ENCODE measurements at places on chromosomes 11 and 22.
A peak's percentile ranks its signal among the peaks of the same experiment; 100 is the strongest.

- H3K4me1 ChIP-seq: peaks cover 2% of the 10 kb centered on the region
- no peak overlapping the region for H3K27ac ChIP-seq
- peaks cover 2% of the 10 kb centered on the region for H3K36me3 ChIP-seq
These were observed 47.5 kb upstream of the RASSF10 start for GRCh38 chr11:12961615-12962014.

GRCh38 chr11:132106096-132106982 lies 735.9 kb downstream of the NTM start:
- no peak for DNase-seq
- H3K27ac ChIP-seq: no peak overlapping the region
- no peaks in the 10 kb centered on the region for H3K27me3 ChIP-seq
- H3K4me3 ChIP-seq: no peak overlapping the region

- no peak for DNase-seq
- peaks cover 57% of the 10 kb centered on the region for H3K27me3 ChIP-seq
- no peak overlapping the region for H3K27ac ChIP-seq
- no peaks in the 10 kb centered on the region for H3K4me1 ChIP-seq
These were observed 345.3 kb upstream of the NCAM1 start for GRCh38 chr11:112615891-112616290.

GRCh38 chr11:71568704-71569349 lies 3.5 kb downstream of the KRTAP5-10 start:
- DNase-seq: no peak
- peaks cover 8% of the 10 kb centered on the region for H3K36me3 ChIP-seq
- H3K27ac ChIP-seq: no peak overlapping the region
- peaks cover 57% of the 10 kb centered on the region for H3K27me3 ChIP-seq
- no peak overlapping the region for H3K4me3 ChIP-seq

DNA sequence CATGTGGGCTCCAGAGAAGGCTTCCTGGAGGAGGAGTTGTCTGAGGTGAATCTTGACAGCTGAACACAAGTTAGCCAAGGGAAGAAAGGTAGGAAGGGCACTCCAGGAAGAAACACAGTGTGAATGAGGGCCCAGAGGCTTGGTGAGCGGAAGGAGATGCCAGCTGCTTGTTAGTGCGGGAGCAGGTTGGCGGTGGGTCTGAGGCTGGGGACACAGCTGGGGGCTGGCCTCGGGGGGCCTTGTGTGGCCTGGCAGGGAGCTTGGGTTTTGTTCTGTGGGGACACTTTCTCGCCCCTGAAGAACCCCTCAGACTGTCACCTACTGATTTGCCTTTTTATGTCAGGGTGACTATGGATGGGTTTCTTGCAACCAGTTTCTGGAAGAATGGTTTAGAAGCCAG lies 160.0 kb downstream of the ST3GAL4 start:
- H3K27ac ChIP-seq: peak overlapping the region; percentile 68
- H3K4me1 ChIP-seq: peaks cover 2% of the 10 kb centered on the region
- H3K36me3 ChIP-seq: no peaks in the 10 kb centered on the region
- H3K27me3 ChIP-seq: peaks cover 83% of the 10 kb centered on the region
- no peak overlapping the region for H3K4me3 ChIP-seq

- H3K4me1 ChIP-seq: peaks cover 4% of the 10 kb centered on the region
- peaks cover 21% of the 10 kb centered on the region for H3K27me3 ChIP-seq
- no peak overlapping the region for H3K4me3 ChIP-seq
- no peak overlapping the region for H3K27ac ChIP-seq
- no peaks in the 10 kb centered on the region for H3K36me3 ChIP-seq
These were observed 23.6 kb upstream of the RNASEH2C start for GRCh38 chr11:65744026-65744698.

DNA sequence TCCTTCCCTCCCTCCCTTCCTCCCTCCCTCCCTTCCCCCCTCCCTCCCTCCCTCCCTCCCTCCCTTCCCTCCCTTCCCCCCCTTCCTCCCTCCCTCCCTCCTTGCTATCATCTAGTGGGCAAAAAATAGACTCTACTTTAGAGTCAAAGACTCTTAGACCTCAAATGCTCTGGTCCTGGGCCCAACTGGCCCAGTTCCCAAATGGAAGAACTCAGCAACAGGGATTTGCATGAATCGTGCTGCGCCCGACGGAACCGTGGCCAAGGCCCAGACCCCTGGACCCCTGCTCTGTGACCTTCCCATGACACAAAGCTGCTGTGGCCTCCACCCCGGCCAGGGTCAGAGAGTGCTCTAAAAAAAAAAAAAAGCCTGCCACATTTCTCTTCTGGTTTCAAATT lies 97.4 kb downstream of the WNT7B start:
- no peaks in the 10 kb centered on the region for H3K4me1 ChIP-seq
- H3K36me3 ChIP-seq: no peaks in the 10 kb centered on the region
- DNase-seq: no peak
- peaks cover 66% of the 10 kb centered on the region for H3K27me3 ChIP-seq
- no peak overlapping the region for H3K27ac ChIP-seq

DNA sequence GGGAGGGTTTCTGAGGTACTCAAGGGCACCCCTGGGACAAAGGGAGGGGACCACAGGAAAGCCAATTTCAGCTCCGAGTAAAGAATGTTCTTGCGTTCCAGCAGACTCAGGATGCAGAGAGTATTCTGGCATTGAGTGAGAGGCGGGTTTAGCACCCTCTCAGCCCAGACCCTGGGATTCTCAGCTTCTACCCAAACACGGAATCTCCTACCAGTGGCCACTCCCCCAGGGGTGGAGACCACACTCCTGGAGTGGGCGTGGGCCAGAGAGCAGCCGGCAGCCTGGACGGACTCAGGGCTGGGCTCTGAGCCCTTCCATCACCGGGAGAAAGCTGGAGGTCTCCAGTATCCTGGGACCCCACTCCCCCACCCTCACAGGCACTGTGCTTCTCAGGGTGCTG lies 26.1 kb upstream of the TTLL12 start:
- H3K4me1 ChIP-seq: peaks cover 6% of the 10 kb centered on the region
- peaks cover 8% of the 10 kb centered on the region for H3K27me3 ChIP-seq
- peaks cover 3% of the 10 kb centered on the region for H3K36me3 ChIP-seq

GRCh38 chr11:46658259-46658658 lies 40.9 kb downstream of the ATG13 start:
- no peak for DNase-seq
- no peak overlapping the region for H3K4me3 ChIP-seq
- no peaks in the 10 kb centered on the region for H3K4me1 ChIP-seq
- peak overlapping the region; percentile 57 for H3K27ac ChIP-seq

DNA sequence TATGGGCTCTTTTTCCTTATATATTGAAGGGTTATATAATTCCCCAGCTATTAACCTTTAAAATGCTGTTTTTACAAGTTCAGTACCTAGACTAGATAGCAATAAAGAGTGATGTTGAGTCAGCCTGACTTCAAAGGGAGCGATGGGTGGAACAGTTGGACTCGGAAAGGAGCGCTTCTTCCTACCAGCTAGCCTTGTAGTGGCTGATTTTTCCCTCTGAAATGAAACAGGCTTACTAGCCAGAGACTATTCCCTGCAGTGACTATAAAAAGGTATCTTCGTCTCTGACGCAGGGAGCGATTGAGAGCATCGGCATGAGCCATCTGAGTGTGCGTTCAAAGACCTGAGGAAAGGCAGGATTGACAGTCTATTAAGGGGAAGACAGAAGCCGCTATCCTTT lies 66.0 kb upstream of the GRAMD1B start:
- H3K4me1 ChIP-seq: peaks cover 10% of the 10 kb centered on the region
- H3K4me3 ChIP-seq: no peak overlapping the region
- no peak for DNase-seq
- H3K36me3 ChIP-seq: peaks cover 13% of the 10 kb centered on the region
- H3K27me3 ChIP-seq: peaks cover 60% of the 10 kb centered on the region

DNA sequence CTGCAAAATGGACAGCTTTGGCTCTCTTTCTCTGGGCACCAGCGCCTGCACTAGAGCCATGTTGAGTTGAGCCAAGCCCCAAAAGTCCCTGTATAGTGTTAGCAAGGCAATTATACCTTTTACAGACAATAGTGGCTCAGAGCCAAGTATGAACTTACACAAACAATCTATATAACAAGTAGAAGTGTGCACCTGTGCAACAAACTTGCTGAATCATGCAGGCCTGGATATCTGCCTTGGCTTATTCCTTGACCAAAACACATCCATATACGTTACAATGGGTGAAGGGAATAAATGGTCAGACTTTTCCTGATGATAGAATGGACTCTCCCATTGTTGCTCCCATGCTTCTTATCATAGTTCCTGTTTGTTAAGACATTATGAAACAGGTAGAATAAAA lies 3.8 kb upstream of the OR52I2 start:
- H3K27me3 ChIP-seq: peaks cover 52% of the 10 kb centered on the region
- DNase-seq: no peak
- H3K36me3 ChIP-seq: peaks cover 1% of the 10 kb centered on the region
- no peak overlapping the region for H3K4me3 ChIP-seq

DNA sequence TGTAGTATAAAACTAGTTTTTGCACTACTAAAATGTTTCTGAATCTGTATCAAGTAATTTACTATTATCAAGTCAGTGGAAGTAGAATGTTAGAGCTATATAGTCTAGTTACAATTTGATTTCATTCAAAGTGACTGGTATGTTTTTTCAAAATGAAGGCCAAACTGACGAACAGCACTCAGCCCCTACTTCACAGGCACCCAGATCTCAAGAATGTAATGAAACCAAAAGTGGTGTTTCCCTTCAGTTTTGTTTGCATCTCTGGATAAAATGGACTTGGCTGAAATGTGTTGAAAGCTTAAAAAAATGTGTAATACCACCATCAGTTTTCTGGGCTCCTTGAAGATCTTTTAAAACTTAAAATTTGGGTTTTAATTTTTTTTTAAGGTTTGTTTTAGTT lies 46.4 kb downstream of the QSER1 start:
- H3K27me3 ChIP-seq: no peaks in the 10 kb centered on the region
- H3K36me3 ChIP-seq: peaks cover 7% of the 10 kb centered on the region
- no peak for DNase-seq
- peaks cover 6% of the 10 kb centered on the region for H3K4me1 ChIP-seq
- no peak overlapping the region for H3K27ac ChIP-seq

GRCh38 chr11:92424281-92424680 lies 199.7 kb downstream of the FAT3 start:
- no peak overlapping the region for H3K27ac ChIP-seq
- H3K4me3 ChIP-seq: no peak overlapping the region
- no peaks in the 10 kb centered on the region for H3K4me1 ChIP-seq

GRCh38 chr11:64461081-64461480 lies 102.1 kb downstream of the RPS6KA4 start:
- H3K4me1 ChIP-seq: peaks cover 4% of the 10 kb centered on the region
- H3K27me3 ChIP-seq: peaks cover 23% of the 10 kb centered on the region
- H3K4me3 ChIP-seq: no peak overlapping the region
- DNase-seq: no peak
- peaks cover 3% of the 10 kb centered on the region for H3K36me3 ChIP-seq
- H3K27ac ChIP-seq: no peak overlapping the region

DNA sequence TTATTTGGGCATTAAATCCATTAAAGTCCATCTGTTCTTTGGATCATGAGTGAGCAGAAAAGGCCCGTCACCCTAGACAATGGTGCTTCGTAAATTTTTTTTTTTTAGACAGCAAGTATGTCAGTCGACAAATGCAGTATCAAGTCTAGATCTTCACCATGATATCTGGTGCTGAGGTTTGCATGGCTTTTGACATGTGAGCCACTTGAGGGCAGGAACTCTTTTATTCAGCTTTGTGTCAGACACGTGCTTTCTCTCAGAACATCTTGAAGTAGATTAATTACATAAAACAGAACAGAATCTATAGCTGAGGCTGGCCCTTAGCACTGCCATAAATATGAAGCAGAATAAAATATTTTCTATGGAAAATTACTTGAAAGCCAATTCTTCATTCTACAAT lies 62.9 kb upstream of the CARD18 start:
- DNase-seq: no peak
- H3K4me3 ChIP-seq: peak overlapping the region; percentile 41
- H3K27me3 ChIP-seq: no peaks in the 10 kb centered on the region
- no peaks in the 10 kb centered on the region for H3K36me3 ChIP-seq
- H3K4me1 ChIP-seq: peaks cover 13% of the 10 kb centered on the region

- H3K27ac ChIP-seq: no peak overlapping the region
- H3K27me3 ChIP-seq: peaks cover 20% of the 10 kb centered on the region
- DNase-seq: no peak
These were observed 46.7 kb downstream of the MEI1 start for GRCh38 chr22:41745968-41746367.

- H3K27ac ChIP-seq: peak overlapping the region; percentile 75
- DNase-seq: no peak
- peaks cover 21% of the 10 kb centered on the region for H3K4me1 ChIP-seq
- H3K36me3 ChIP-seq: peaks cover 5% of the 10 kb centered on the region
These were observed 601 bp upstream of the LRP4 start for GRCh38 chr11:46918788-46919513.

DNA sequence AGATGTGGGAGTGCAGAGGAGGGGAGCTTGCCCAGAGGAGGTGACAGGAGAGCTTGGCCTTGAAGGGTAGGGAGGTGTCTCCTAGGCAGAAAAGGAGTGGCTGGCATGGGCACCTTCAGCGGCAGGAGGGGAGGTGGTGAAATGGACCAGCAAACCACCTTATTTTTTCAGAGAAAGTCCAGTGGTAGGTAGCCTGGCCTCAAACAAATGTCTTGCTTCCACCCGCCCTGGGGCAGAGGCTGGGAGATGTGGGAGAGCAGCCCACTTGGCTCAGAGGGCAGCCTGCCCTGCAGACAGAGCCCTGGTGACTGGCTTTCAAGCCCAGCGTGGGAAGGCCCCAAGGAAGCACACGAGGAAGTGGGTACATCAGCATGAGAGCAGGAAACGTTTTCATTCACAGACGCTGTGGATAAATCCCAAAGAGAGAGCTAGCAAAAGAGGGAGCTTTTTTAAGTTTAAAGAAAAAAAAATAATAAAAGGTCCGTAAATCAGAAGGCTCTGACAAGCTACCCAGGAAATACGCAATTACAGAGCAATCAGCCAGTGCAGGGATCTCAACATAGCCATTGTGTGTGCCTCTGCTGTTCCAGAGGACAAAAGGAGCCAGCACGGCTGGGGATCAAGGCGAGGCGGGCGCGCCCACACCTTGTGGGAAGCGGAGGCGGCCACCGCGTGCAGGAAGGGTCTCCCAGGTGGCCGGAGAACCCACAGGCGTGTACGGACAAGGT lies 238.7 kb upstream of the PLET1 start:
- H3K36me3 ChIP-seq: no peaks in the 10 kb centered on the region
- peaks cover 21% of the 10 kb centered on the region for H3K27me3 ChIP-seq
- H3K4me3 ChIP-seq: no peak overlapping the region
- DNase-seq: no peak
- no peak overlapping the region for H3K27ac ChIP-seq

GRCh38 chr11:90204832-90205646 lies 17.8 kb downstream of the CHORDC1 start:
- peaks cover 19% of the 10 kb centered on the region for H3K36me3 ChIP-seq
- DNase-seq: no peak
- peak overlapping the region; percentile 60 for H3K27ac ChIP-seq
- H3K27me3 ChIP-seq: no peaks in the 10 kb centered on the region
- H3K4me3 ChIP-seq: no peak overlapping the region
